Activated CD4-positive, alpha-beta T cell treated with anti-CD3 and anti-CD28 coated beads for 24 hours (primary cell): ENCODE measurements at places on chromosomes 13 and 19.

- no peak for DNase-seq
These were observed 57.9 kb downstream of the KCTD12 start for GRCh38 chr13:76828316-76828741.

DNA sequence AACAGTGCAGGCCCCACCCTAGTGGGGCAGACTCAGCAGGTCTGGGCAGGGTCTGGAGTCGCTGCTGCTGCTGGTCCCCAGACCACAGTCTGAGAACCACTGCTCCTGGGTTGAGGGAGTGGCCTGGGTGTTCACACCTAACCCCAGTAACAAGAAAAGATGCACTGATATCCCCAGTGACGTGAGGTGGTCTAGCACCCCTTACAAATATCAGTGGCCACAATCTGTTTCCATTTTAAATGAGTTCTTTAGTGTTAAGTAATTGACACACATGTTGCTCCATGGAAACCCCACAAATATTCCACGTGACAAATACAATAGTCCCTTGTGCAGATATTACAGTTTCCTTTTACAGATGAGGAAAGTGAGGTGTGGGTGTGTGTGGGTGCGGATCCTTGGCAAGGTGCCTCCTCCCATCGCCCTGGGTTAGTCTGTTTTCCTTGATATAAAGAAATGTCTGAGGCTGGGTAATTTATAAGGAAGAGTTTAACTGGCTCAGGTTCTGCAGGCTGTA lies 96.3 kb upstream of the GPR183 start:
- DNase-seq = no peak

GRCh38 chr13:21846605-21847004 lies 175.7 kb downstream of the FGF9 start:
- no peak for DNase-seq

DNA sequence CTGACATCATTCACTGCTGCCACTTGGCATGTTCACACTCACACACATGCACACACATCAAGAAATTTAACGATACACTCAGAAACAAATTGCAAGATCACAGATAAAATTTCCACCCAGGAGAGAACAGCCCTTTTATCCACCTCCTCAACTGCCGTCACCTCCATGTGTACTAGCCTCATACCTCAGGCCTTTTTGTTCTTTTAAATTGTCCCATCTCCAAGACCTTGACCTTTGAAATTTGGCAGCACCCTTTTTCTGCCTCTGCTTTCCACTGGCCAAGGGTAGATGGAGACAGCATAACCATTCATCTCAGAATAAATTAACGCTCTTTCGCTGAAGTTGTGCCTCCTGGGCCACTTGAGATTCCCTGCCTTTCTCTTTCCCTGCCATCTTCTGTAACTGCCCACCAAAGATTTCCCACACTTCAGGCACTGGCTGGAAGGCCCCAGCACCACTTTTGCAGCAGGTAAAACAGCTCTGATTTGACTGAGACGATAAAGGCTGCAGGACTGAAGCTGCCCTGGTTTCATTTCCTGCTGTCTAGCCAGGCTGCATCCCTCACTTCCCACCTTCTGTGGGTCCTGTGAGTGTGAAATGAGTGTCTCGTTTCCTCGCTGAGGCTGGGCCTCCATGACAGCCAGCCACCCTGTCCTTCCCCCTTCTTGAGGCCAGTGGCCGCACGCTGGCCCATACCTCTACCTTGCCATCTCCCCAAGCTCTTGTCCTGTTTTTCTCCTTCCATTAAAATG lies 39.3 kb downstream of the MBNL2 start:
- no peak for DNase-seq

DNA sequence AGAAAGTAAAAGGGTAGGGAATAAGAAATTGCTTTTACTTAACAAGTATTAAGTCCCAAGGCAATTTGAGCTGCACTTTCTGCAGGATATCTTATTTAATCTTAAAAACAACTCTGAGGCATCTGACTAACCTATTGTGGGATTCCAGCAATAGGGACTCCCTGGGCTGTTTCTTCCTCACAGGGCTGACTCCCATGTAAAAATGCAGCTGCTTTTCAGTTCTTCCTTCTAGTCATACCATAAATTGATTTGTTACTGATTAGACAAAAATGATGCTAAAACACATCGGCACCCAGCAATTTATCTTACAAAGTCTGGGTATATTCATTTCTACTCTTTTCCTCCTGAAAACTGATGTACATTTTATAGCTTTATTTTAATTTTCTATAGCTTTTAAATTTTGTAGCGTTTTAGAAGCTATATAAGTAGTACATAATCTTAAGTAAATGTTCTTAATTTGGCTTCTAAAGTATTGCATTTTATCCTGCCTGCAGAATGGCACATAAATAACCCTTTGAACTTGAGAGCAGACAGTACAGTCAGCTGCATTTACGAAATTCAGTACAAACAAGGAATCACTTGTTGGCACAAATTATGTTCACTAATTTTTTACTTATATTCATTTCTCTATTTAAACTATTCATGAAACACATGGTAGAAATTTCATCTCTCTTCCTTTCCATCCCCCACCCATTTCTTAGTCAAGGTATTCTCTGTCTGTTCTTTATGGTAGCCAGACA lies 102.4 kb upstream of the FRY start:
- no peak for DNase-seq

- DNase-seq = no peak
These were observed 39.5 kb upstream of the RPL21 start for GRCh38 chr13:27211771-27212364.

DNA sequence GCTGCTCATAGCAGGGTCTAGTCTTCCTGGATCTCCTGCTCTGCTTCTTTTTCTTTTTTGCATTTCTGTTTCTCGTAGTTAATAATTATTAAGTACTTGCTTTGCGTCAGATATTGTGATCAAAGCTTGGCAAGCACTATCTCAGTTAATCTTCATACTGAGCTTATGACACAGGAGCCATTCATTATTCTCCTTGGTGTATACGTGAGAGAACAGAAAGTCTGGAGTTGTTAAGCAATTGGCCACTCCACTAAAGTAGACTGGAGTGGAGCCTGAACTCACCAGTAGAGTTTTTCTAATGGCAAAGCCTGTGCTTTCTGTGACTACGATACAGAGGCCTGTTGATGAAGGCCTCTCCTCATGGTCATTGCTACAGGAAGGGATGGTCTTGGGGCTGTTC lies 285.9 kb downstream of the RFC3 start:
- no peak for DNase-seq

DNA sequence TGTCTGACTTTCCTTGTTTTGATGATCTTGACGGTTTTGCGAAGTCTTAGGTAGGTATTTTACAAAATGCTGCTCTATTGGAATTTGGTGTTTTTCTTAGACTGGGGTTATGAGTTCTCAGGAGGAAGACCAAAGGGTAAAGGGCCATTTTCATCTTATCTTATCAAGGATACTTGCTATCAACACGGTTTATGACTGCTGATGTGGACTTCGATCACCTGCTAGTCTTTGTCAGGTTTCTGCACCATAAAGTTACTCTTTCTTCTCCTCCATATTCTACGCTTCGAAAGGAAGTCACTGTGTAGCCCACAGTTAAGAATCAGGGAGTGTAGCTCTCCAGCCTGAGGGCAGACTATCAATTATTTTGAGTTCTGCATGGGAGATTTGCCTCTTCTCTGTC lies 7.4 kb upstream of the CEBPG start:
- DNase-seq = no peak

DNA sequence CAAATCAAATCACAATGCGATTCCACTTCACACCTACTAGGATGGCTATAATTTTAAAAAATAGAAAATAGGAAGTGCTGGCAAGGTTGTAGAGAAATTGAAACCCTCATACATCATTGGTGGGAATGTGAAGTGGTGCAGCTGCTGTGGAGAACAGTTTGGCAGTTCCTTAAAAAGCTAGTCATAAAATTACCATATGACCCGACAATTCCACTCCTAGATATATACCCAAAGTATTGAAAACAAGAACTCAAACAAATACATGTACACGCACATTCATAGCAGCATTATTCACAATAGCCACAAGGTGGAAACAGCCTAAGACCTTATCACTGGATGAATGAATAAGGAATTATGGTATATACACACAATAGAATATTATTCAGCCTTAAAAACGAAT lies 12.0 kb downstream of the HMGB1 start:
- no peak for DNase-seq

DNA sequence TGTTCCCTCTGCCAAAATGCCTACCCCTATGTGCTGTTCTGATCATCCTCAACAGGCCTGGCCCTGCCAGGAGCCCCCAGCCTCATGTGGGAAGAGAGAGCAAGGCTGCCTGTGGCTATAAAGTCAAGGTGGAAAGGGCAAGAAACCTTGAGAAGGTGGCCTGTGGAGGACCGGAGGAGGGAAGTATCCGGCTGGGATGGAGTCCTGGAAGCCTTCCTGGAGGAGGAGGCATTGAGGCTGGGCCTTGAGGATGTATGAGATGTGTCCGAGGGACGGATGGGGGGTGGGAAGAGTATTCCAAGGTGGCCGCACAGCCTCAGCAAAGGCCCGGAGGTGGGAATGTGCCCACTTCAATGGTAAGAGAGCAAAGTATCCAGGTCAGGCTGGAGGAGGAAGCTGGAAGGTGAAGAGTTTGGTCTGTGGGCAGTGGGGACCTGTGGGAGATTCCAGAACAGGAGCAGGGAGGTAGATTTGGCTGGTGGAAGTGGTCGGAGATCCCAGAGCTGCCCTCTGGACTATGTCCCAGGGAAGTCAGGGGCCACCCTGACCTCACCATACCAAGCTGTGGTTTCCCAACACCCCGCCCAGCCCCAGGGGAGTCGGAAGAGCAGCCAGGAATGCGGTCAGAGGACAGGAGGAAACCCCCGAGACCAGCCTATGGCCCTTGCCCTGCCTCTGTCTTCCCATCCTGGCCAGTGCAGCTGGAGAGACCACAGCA lies 3.0 kb upstream of the PLIN4 start:
- DNase-seq = no peak

- DNase-seq = no peak
These were observed 8.9 kb downstream of the CEBPA start for GRCh38 chr19:33293255-33294057.

DNA sequence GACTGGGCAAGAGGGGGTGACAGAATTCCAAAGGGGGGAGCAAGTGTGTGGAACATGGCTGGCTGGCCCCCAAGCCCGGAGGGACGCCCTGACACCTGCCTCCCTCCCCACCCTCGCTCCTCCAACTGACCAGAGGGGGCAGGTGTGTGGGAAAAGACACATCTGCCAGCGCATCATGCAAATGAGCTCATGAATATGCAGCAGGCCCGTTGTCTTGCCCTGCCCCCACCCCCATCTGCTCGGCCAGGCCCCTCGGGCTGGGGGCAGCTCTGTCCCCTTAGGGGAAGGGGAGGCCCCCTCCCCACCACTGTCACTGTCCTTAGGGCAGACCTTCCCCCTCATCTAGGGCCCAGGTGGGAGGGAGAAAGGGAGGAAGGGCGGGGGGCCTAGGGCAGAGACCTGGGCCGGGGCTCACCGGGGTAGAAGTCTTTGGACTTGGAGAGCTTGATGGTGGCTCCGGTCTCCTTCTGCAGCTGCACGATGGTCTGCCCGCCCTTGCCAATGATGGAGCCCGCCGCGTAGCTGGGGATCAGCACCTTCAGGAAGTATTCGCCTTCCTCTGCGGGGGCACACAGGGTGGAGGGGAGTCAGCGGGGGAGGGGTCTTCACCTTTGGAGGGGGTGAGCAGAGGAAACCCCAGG lies 12.9 kb downstream of the NOVA2 start:
- no peak for DNase-seq

DNA sequence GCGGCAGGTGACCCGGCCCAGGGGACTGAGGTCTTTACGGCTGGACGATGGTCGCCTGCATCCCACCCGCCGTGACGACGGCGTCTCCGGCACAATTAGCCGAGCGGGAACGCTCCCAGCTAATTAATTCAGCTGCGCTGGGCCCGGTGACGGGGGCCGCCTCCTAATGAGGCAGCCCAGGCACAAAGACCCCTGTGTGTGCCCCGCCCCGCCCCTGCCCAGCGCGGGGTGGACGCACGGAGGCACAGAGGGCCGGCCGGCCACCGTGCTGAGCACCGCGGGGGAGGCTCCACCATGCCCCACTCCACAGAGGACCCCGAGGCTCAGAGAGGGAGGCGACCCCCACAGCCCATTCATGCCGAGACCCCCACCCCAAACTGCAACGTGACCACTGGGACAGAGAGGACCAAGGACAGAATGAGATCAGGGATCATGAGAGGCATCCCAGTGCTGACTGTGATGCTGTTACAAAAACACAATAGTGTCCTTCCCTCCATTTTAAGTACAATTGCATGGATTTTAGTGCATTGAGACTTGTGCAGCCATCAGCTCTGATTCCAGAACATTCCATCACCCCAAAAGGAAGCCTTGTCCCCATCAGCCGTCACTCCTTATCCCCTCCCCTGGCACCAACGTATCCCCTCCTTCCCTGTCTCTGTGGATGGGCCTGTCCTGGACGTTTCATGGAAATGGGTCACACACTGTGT lies 17.0 kb downstream of the EFNA2 start:
- no peak for DNase-seq

DNA sequence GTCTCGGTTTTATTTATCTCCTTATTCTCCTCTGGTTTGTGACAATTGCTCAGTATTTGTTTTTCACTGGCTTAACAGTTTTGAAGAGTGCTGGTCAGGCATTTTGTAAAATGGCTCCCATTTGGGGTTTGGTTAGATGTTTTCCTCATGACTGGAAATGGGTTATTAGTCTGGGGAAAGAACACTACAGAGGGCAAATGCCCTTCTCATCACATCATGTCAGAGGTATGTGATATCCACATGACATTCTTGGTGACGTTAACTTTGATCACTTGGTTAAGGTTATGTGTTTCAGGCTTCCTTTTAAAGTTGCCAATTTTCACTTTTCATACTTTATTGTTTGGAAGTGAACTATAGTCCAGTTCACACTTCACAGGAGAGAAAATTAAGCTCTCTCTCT lies 74.8 kb upstream of the KLHL1 start:
- DNase-seq = no peak

- DNase-seq = no peak
These were observed 139.2 kb downstream of the SLITRK5 start for GRCh38 chr13:87810391-87810801.

DNA sequence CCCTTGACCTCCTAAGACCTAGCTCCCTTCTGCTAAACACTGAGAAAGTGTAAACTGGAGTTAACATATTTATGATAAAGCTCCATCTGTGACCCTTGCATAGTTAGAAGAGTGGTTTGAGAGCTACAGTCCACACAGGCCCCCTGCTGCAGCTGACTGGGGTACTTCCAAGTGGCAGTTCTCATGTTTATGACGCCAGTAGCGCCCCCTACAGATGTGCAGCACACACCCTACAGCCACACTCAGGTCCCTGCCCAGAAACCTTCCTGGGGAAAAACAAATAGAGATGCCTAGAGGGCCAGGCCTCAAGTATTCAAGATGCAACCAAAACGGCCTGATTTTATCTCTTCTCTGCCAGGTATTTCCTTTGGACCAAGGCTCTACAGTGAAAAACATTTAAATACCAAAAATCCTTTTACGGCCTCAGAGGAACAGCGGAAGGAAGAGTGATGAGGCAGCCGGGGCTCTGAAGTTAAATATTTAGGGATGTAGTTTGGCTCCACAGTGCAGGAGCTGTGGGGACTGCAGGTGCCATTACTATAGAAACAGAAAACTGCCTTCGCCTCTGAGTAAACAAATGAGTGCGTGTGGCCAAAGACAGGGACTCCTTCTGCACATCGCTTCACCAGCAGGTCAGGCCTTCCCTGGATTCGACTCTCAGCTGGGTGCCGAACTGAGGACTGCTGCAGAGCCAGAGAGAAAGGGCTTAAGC lies 553.1 kb downstream of the EFNB2 start:
- no peak for DNase-seq
